T-helper 1 cell (primary cell): ENCODE measurements at places on chromosomes 7 and 10.
A peak's percentile ranks its signal among the peaks of the same experiment; 100 is the strongest.

DNA sequence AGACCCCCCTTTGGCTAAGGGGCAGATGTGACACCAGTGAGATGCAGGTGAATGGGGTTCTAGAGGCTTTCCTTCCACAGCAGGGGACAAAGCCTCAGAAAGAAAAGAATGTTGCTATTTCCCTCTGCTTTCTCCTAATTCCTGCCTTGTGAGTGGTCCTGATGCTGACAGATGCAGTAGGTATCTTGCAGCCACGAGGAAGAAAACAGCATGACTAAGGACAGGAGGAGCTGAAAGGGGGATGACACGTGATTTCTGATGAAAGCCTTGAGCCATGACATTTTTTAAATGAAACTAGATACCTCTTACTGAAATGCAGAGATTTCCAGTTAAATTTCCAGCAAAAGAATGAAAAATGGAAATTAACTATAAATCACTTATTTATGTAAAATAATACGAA lies 92.4 kb downstream of the C1GALT1 start:
- DNase-seq = no peak

DNA sequence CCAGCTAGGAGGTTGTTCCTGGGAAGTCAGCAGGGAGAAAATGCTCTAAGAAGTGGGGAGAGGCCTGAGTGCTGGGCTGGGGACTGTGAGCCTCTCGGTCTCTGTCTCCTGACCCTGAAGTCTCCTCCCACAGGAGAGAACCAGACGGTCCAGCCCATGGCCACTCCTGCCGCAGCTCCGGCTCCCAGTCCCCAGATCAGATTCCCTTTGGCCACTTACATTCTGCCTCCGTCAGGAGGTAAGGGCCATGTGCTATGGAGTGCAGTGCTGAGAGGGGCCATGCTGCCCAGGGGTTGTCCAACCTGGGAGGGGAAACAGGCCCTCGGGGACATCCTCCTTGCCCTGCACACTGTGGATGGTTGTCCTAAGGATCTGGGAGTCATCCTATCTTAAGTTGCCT lies 21.3 kb upstream of the ZNF467 start:
- no peak for DNase-seq

DNA sequence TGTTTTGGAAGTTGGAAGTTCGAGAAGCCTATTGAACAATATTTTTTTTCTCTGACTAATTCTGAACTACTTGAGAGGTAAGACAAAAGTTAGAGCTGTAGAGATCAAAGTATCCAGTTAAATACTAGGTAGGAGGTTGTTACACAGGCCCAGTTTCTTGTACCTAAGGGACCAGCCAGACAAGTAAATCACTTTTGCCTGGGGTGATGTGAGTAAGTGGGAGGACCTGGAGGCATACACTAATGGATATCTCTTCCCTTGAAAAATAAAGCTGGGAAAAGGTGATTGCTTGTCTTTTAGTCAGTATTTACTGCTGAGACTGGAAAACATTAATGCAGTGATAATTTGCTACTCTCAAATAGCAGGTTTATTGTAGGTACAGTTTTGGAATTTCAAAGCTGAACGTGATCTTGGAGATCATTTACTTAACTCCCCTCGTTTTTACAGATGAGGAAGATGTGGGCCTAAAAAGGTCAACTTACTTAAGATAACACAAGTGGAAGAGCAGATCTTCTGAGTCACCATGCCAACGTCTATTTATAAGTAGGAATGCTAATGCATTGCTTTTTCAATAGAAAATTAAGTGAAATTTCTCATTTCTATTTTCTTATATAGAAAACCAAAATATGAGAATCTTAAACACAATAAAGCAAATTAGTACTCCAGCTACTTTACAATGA lies 181.3 kb downstream of the PPP1R9A start:
- no peak for DNase-seq

GRCh38 chr10:94412449-94412848 lies 10.1 kb downstream of the TBC1D12 start:
- DNase-seq = no peak

GRCh38 chr10:123164319-123164718 lies 10.1 kb downstream of the BUB3 start:
- DNase-seq = no peak

GRCh38 chr10:47347303-47347675 lies 874 bp upstream of the RBP3 start:
- no peak for DNase-seq

DNA sequence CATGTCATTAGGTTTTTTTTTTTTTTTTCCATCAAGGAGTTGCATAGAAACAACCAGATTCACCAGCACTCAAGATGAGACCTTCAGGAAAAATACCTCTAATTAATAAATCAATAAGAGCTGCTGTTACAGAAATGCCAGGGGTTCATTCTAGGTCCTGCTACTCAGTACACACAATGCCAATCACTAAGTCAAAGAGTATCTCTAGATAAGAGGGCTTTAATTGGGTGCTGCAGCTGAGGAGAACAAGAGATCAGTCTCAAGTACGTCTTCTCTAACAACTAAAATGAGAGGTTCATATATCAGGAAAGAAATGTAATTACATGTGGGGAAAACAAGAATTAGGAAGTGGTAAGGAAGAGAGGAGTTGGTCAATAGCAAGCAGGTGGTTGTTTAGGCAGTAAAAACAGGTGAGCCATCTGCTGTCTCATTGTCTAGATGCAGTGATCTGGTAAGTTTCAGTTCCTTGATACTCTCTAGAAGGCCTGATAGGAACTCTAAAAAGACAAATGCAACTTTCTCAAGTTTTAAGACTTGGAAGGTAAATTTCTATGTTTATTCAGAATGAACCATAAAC lies 272.9 kb upstream of the ZWINT start:
- no peak for DNase-seq

DNA sequence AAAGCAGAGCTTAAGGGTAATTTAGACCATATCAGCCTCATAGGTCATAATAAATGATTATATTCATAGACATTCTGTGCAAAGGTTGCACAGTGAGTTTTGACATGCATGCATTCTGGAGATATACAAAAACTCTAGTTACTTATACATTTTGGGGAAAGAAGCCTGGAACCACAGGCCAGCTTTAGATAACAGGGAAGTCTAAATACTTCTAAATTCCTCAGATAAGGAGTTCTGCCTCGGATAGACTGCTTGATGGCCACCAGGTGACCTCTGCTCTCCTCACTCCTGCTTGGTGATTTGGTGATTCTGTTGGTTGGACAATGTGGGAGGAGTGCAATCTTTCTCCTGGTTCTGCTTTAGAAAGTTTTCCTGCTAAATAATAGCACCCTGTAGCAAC lies 77.9 kb downstream of the SGMS1 start:
- DNase-seq = no peak

DNA sequence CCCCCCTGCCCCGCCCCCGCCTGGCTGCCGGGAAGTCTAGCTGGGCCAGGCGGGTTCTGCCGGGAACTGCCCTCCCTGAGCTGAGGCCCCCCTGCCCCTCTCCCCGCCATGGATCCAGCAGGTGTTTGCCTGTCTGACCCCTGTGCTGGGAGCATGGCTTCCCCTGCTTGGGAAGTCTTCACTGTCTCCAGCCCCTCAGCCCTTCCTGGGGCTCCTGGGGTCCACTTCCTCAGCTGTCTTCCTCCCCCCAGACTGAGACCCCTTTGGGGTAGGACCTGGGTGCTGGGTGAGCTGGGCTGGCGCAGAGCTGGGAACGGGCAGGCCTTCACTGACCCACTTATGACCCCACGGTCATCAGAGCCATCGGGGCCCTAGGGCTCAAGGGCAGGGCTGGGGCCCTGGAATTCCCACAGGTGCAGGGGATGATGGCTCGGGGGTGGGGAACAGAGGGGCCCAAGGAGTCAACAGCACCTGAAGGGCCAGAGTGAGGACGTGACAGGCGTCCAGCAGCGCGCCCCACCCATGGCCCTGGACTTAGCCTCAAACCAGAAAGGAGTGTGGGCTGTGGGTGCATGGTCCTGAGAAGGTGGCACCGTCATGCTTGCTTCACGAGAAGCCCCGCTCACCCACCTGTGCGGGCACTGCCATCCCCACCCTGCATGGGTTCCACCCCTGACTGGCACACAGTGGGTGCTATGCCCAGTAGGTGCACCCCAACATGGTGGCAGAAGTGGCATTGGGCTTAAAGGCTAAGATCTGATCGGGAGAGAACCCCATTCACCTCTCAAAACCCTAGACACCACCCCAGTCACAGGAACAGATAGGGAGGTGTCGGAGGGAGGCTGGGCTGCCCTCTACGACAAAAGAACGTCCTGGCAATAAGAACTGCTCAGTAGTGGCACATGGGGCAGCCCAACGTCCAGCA lies 16.2 kb upstream of the TNRC18 start:
- no peak for DNase-seq

GRCh38 chr10:121501796-121502195 lies 96.4 kb downstream of the FGFR2 start:
- DNase-seq = no peak

- DNase-seq = no peak
Measured at GRCh38 chr7:24318326-24318725, 34.3 kb downstream of the NPY start.

GRCh38 chr10:112585126-112585525 lies 138.1 kb downstream of the VTI1A start:
- DNase-seq = no peak

- no peak for DNase-seq
Measured at GRCh38 chr10:127228195-127228787, 31.9 kb upstream of the INSYN2A start.

GRCh38 chr7:122298131-122298530 lies 6.4 kb downstream of the FEZF1 start:
- no peak for DNase-seq

DNA sequence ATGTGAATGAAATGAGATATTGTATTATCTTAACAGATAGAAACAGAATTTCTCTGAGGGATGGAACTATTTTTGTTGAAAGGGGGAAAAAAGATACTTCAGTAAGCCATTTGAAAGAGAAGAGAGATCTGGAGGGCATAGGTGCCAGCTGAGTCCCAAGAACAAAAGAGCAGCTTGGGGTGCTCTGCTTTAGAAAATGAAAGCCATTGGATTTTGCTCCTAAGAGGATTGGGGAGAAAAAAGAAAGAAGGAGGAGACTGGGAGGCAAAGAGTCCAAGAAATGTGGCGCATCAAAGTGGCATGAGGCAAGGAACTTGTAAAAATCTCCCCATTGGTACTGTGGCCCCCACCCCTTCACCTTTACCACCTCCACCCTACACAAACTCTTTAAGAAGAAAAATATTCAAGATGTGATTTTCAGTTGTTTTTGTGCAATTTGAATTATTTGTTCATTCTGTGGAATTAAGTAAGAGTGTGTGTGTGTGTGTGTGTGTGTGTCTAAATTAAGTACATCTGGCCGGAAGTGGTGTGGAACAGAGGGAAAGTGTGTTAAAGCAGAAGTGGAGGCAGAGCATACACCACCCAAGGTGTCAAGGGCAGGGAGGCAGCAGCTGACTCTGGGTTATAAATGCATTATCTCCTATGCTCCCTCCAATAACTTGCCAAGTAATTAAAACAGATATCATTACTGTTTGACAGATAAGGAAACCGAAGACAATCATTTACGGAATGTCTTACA lies 9.9 kb upstream of the GNAI1 start:
- DNase-seq = no peak

- DNase-seq = no peak
Measured at GRCh38 chr7:20561466-20561865, 54.0 kb upstream of the ABCB5 start.

DNA sequence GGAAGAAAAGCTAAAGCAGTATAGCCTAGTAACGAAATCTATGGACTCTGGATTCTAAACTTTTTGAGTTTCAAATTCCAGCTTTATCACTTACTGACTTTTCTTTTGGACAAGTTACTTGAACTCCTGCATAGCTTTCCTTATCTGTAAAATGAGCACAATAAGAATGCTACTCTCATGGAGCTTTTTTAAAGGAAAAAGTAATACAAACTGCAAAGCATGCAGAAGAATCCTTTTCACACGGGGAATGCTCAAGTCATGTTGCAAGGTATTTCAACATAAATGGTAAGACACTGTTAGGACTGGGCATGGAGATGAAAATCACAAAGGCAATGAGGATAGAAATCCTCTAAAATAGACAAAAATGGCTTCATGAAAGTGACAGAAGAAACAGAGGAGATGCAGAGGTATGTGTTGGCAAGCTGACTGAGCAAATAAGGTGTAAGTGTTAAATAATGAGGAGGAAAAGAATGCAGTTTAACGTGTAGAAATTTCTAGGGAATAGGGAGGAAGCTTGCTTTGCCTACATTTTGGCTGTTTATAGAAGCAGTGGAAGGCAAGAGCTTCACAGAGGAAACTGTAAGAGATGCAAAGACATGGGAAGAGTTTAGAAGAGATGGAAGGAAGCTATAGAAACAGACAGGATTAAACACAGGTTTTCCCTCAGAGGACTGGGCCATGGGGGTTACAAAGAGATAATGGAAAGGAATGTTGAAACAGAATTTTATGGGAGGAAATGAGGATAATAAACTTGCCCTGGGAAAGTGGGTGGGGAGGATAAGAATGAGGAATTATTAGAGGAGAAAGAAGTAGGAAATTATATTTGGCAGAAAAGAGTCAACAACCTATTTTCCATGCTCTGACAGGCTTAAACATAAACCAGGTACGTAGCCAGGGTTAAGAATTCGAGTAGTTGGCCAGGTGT lies 28.8 kb upstream of the SNX13 start:
- DNase-seq = no peak

DNA sequence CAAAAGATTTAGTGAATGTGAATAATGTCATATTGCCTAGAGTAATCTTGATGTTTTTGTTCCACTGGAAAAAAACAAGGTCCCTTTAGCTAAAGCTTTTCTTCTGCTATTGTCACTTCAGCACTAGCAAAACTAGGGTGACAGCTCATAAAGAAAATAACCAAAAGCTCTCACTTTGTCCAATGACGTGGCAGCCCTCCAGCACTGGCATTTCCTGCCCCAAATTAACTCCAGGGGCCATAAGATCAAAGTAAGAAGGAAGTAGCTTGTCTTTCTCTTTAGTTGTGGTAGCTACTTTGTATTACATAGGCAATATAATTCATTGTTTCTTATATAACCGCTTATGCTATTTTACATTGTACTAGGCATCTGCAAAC lies 47.3 kb downstream of the LRRN3 start:
- peak; percentile 17 for DNase-seq

GRCh38 chr7:158710651-158711102 lies 6.1 kb upstream of the NCAPG2 start:
- DNase-seq = no peak

- no peak for DNase-seq
Measured at GRCh38 chr10:59258890-59259289, 82.4 kb downstream of the PHYHIPL start.

GRCh38 chr10:127372361-127372760 lies 176.0 kb upstream of the INSYN2A start:
- DNase-seq = no peak

- no peak for DNase-seq
Measured at GRCh38 chr10:36538953-36539586, 586.3 kb upstream of the ANKRD30A start.

- DNase-seq = no peak
Measured at GRCh38 chr10:58477122-58477521, 35.5 kb upstream of the BICC1 start.
